Stimulated activated CD4-positive, alpha-beta T cell treated with anti-CD3 and anti-CD28 coated beads, TNF-alpha, amount 100 ng/mL, for 1 hour (primary cell): ENCODE measurements at places on chromosomes 7 and 10.
A peak's percentile ranks its signal among the peaks of the same experiment; 100 is the strongest.

GRCh38 chr10:102118867-102119266, 1.3 kb downstream of the LDB1 start:
- DNase-seq: no peak

DNA sequence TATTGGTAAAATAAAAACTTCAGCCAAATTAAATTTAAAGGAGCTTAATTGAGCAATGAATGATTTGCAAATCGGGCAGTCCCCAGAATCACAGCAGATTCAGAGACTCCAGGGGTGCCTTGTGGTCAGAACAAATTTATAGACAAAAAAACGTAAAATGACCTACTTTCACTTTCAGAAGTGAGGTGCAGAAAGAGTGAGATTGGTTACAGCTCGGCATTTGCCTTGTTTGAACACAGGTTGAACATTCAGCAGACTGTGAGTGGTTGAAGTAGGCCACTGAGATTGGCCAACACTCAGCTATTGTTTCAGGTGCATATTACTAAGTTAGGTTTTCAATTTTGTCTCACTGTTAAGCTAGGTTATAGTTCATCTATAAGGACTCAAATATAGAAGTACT, 153.4 kb downstream of the BICC1 start:
- DNase-seq: no peak

- DNase-seq: no peak
These were observed 23.9 kb downstream of the KLF6 start for GRCh38 chr10:3761021-3761686.

DNA sequence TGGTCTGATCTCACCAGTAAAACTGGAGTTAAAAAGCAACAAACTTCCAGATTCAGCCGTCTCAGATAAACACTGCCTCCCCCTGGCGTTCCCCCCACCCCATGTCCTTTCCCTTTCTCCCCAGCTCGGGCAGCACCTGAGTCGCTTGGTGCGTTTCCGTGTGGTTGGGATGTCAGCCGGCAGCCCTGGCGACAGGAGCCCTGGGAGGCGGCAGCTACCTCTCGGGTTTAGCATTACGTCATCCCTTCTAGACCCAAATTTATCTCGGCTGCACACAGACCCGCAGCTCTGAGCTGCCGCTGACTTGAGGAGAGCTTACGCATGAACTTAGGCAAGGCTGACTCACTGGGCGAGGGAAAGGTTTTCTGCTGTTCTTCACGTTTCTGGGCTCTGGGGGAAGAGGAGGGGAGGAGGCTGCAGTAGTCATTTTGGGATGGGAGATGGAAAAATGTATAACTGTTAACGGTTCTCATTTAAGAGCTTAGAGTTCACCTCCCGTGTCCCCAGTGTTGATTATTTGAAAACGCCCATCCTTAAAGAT, 14.4 kb downstream of the MXI1 start:
- peak; percentile 42 for DNase-seq

- no peak for DNase-seq
These were observed 2.5 kb downstream of the ADAMTS14 start for GRCh38 chr10:70674560-70675495.

GRCh38 chr10:106682175-106682574, 482.3 kb downstream of the SORCS1 start:
- no peak for DNase-seq

GRCh38 chr10:18044976-18045720, 93.4 kb downstream of the SLC39A12 start:
- no peak for DNase-seq

DNA sequence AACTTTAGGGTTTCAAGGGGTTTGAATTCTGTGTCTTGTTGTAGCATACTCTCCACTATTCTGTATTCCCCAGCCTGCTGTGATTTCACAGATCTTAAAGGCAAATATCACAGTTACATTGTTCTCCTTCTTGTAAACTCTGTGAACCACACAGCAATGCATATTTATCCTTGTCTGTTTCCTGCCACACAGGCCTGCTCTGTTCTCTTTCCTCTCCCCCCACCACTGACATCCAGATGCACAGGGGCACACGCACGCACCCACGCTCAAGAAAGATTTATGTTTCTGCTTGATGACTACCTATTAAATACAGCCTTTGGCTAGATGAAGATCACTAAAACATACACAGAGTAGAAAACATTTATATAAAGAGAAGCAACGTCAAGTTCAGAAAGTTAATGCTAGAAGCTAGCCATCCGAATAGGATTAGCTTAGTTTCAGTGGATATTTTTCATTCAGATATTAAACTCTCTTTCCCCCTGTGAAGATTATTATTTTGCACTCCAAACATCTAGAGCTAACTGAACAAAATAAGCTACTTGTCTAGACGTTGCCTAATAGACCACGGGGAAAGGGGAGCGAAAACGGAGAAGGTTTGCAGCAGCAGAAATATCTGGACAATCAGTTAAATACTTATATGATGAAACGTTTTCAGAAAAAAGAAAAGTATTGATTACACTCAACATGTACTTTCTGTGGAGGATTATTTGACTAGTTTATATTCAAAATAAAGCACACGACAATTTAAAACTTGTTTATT, 193.1 kb upstream of the SEMA3C start:
- DNase-seq: no peak

DNA sequence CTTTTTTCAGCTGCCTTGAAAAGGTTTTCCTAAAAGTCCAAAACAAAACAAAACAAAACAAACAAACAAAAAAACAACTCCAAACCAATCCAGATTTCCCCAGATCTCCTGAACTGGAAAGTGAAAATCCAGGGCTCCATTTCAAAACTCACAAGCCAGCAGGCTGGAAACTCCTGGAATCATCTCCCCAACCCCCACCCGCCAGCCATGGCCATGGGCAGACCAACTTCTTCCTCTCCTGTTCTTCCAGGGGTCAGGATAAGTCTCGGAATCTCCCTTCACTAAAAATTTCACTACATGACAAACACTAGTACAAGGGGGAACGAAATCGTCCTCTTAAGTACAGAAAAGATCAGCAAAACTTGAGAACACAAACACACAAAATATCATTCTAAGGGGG, 40.4 kb downstream of the GNA12 start:
- no peak for DNase-seq

DNA sequence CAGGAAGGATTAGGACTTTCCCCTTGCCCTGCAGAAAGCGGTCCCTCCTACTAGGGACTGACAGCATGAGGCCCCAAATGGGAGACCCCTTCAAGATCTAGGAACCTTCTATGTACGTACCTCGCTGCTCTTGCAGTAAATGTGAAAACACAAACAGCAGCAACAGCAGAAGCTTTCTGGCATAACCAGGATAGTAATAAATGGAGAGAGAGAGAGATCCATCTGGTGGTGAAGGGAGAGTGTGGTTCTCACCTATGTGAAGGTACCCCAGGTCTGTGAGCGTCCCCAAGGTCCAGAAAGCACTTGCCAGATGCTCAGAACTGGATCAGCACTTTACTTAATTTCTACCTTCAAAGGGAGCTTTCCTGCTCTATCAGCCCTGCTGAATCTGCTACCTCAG, 592.7 kb downstream of the PARD3 start:
- no peak for DNase-seq

DNA sequence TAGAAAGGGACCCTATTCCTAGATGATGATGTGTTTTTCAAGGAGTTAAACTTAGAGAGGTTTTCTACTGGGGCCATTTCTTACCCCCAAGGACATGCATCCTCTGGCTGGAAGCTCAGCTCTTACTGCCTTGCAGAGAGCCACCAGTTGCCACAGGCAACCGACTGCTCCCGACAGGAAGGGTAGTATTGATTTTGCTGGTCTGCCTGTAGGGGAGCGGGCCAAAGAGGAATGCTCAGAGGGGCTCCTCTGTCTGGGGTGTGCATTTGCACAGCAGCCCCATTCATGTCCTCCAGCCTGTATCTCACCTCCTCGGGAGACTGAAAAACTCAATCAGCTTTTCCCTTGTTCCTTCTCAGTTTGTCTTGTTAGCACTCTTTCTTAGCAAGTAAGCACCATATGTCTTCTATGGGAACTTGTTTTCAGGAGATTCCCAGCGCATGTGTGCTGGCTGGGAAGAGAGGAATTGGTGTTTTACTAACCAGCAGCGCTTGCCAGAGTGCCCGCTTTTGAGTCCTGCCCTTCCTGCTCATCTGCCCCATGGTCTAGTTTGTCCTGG, 739.0 kb upstream of the GALNT17 start:
- no peak for DNase-seq

- DNase-seq: no peak
These were observed 181.9 kb upstream of the LYZL2 start for GRCh38 chr10:30811276-30812017.

- no peak for DNase-seq
These were observed 52.4 kb upstream of the LRRC17 start for GRCh38 chr7:102860351-102860811.

DNA sequence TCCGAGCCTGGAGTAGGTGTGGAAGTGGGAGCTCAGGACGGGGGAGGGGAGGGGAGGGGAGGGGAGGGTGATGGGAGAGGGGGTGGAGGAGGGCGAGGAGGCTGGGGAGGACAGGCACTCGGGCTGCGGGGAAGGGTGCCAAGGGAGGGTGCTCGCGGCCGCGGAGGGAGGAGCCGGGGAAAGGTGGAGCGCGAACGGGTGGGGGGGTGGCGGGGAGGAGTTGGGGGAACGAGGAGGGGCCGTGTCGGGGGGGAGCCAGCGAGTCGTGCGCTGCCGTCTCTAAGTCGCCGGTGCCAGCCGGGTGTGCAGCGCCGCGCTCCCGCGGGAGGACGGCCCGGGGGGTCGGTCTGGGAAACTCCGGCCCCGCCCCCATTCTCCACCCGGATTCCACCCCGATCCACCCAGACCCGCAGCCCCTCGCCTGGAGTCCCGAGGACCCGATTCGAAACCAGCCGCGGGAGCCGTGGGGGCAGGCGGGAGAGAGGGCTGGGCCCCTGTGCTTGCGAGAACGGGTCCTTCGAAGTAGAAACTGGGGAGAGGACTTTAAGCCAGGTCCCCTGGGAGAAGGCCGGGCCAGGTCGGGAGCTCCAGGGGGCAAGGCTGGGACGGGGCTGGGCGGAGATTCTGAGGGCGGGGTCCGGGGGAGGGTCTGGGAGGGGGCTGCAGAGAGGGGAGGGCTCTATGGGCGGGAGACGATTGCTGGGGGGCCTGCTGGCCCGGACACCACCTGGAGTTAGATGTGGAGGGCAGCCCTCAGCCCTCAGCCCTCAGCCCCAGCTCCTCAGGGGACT, at the start of gene ZNF467:
TSS of gene ZNF467 (minus strand) at position 143 of the 791 bp plus-strand sequence. CDS start 2,556 bp downstream, outside the sequence.
- DNase-seq: no peak

DNA sequence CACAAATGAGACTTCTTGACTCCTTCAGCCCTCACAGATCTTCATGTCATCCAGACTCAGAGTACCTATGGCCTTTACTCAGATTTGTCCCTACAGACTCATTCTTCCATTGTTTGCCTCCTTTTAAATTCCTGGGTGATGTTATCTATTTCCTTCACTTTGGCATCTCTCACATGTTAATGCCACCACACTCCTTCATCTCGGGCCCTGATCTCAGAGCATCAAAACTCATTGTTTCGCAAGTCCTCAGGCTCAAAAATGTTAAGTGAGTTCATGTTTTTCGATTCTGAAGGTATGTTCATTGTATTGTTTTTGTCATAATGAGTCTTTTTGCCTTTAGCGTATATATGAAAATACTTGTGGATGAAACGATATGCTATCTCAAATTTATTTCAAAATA, 62.3 kb upstream of the AHR start:
- DNase-seq: no peak

DNA sequence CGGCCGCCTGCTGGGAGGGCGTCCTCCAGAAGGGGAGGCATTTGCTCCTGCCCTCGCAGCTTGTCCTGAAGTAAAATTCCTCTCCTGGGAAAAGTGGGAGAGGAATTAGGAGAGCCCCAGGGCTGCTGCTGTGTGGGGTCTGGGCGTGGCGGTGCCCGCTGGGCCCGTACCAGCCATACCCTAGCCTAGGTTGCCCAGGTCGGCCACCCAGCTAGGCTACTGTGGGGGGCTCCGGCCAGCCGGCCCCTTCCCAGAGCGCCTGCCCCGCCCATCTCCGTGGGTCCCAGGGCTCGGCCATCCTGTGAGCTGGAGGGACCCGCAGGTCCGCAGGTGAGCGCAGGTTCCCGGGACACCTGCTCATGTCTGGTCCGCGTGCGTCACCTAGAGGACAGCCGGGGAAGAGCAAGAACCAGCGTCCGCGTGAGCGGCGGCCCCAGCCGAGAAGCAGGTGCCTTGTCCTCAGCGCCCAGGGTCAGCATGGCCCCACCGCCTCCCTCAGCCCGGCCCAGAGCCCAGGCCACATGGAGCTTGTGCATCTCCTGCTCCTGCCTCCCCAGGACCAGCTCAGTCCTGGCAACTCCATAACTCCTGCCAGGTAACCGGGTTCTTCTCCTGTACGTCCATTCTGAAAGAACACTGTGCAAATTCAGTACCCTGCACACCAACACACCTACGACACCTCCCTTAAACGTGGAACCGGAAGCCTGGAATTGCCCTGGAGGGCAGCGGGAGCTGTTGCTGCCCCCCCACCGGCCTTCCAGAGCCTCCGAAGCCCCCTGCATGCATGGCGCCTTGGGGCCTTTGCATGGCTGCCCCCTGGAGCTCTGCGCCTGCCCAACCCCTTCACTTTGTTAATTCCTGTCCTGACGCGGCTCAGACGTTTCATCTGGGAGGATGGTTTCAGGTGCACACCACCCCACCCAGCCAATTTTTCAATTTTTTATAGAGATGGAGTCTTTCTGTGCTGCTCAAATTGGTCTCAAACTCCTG, 22.8 kb upstream of the FOXL3 start:
- no peak for DNase-seq

DNA sequence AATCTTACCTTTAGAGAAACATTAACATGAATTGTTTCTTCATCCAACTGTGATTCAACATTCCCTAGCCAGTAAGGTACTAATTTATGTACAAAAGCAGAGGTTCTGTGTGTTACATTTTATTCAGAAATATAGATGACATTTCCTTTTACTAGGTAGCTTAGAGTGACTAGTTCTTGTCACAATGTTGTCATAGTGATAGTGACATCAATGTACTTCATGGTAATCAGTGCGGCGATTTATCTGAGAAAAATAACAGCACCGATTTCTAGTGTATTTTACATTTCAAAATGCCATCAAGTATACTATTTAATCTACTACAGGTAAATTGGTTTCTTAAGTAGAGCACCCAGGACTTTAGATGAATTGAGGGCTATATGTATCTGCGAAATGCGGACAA, 72.1 kb upstream of the DGKB start:
- no peak for DNase-seq

DNA sequence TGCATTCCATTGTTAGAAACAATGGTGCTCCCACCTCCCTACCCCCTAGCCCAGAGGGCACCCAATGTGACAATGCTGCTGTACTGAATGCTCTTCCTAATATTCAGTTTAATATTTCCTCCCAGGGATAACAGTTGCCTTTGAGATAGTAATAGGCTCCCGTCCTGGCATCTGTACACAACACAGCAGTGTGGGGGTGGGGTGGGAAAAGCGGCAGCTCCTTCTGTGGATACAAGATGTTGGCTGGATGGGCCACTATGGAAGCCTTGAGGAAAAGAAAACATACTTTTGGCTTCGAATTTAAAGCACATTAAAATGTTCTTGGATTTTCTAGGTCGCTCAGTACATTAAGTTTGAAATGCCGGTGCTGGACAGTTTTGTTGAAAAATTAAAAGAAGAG, 9.2 kb upstream of the ZNF22 start:
- no peak for DNase-seq

- no peak for DNase-seq
These were observed 43.1 kb downstream of the SYPL1 start for GRCh38 chr7:106068986-106069385.

GRCh38 chr7:139744768-139745677, 32.8 kb downstream of the HIPK2 start:
- DNase-seq: no peak
